ENCODE measurements at places on chromosomes 16 and 17.

GRCh38 chr17:46922487-46922803 is 515 bp upstream of the GOSR2 start:
- no peak for DNase-seq

GRCh38 chr17:69430488-69430887 is 16.0 kb downstream of the MAP2K6 start:
- no peak for DNase-seq

- DNase-seq, result no peak
Observed at GRCh38 chr17:79026376-79027273, 2.7 kb downstream of the C1QTNF1 start.

GRCh38 chr16:23570992-23571632 is 13.6 kb downstream of the UBFD1 start:
- no peak for DNase-seq

DNA sequence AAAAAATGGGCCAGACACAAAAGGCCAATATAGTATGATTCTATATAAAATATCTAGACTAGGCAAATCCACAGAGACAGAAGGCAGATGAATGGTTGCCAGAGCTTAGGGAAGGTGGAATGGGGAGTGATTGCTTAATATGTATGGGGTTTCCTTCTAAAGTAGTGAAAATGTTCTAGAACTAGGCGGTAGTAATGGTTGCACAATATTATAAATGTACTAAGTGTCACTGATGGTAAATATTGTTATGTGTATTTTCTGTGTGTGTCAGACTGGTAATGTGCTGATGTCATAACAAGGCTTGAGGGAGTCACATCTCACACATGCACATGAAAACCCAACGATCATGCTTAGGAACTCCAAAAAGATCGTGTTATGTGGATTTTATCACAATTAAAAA is 106.9 kb upstream of the SIAH1 start:
- no peak for DNase-seq

- peak; percentile 36 for DNase-seq
Observed at GRCh38 chr16:68992521-68992920, 112.9 kb upstream of the HAS3 start.

DNA sequence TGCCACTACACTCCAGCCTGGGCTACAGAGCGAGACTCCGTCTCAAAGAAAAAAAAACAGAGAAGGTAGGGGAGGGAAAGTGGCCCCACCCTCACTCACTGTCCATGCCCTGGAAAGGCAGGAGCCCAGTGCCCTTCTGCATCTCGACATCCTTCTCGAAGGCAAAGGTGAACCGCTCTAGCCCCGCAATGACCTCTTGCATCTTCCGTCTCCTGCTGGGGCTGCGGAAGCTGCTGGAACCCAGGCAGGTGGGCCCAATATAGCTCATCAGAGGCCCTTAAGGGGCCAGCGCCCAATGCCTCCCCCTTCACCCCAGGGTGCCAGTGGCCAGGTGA is at the start of gene CPSF4L:
CPSF4L (minus strand) TSS at position 264 of the 335 bp plus-strand sequence; CDS start at position 202, 62 bp downstream.
- no peak for DNase-seq

DNA sequence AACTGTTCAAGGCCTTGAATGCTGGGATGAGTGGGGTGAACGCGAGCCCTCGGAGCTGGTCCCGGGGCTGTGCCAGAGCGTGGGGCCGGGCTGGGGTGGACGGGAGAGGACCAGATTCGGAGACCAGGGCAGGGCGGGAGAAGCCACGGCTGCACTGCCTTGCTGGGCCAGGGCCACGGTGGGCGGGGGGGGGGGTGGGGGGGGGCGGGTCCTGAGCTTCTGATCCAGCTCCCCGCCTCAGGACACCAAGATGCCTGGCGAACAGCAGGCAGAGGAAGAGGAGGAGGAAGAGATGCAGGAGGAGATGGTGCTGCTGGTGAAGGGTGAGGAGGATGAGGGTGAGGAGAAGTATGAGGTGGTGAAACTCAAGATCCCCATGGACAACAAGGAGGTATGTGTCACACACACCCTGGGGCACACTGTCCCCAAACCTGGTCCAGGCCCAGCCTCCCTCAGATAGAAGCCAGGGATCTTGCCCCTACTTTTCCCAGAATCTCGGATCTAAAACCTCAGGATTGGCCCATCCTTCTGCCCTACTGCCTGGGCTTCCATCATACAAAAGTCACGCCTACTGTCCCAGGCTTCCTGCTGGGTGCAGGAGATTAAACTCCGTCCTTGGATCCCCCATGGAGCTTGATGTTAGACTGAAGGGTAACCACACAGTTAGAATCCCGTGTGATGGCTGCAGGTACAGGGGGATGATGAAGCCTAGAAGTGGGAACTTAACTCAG is 563 bp downstream of the ZNF771 start:
- no peak for DNase-seq
